ENCODE measurements at places on chromosomes 6 and 20. TPM values are rescaled to one million over a fixed set of nuclear protein-coding genes. Genes with fewer than 3 reads are reported as not detected.
A peak's percentile ranks its signal among the peaks of the same experiment; 100 is the strongest.

GRCh38 chr6:111441678-111442243 lies 41.3 kb downstream of the REV3L start:
- no peak overlapping the region for H3K4me3 ChIP-seq
- no peaks in the 10 kb centered on the region for H3K27me3 ChIP-seq
- no peak for DNase-seq
- peaks cover 6% of the 10 kb centered on the region for H3K4me1 ChIP-seq
- no peak overlapping the region for H3K27ac ChIP-seq

DNA sequence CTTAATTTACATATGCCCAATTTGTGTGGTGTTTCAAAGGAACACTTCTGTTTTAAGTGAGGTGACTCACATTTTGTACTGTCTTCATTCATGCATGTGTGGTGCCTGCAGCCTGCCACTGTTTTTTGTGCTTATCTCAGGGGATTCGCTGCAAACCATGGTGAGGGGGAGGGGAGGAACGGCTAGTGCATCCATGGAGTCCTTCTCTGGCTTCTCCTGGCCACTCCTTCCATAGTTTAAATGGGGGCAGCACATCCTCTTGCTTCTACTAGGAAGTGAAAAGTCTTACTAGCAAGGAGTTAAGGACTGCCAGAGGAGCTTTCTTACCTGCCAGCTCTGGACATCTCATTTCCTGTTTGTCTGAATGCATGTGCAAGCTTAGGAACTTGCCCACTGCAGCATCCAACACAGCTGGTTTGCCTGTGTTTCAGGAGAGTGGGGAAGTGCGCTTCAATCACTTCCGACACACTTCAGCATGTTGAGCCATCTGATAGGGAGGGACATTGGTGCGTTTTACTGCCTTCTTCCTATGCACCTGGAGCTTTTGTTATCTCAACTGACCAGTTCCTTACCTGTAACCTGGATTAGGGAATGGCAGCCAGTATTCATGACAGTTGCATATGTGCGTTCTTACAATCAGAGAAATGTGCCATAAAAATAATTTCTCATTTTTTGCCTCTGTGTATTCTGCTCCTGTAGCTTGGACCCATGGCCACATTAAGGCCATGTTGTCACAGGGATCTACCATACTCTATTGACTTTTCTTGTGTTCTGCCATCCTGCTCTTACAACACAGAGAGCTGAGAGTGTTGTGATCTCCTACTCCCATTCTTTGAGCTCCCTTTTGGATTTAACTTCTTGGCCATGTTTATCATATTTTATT lies 211.3 kb downstream of the ARID1B start:
- no peak overlapping the region for H3K27ac ChIP-seq
- H3K4me1 ChIP-seq, result peaks cover 26% of the 10 kb centered on the region
- H3K36me3 ChIP-seq, result peaks cover 4% of the 10 kb centered on the region
- DNase-seq, result peak; percentile 10

GRCh38 chr6:27726619-27727023 lies 185.6 kb downstream of the OR2B2 start:
- no peak overlapping the region for H3K4me3 ChIP-seq
- no peaks in the 10 kb centered on the region for H3K36me3 ChIP-seq
- H3K27me3 ChIP-seq, result peaks cover 17% of the 10 kb centered on the region
- DNase-seq, result peak; percentile 21

The LINC00237 gene
- total RNA-seq, result not detected

The BANF2 gene
- total RNA-seq, result not detected

The OR2B6 gene
- not detected for total RNA-seq
